Islet precursor cell (in vitro differentiated cells): ENCODE measurements at places on chromosomes 11 and 22.

GRCh38 chr11:14908214-14908880 is 16.3 kb upstream of the CYP2R1 start:
- DNase-seq: peak; percentile 60

DNA sequence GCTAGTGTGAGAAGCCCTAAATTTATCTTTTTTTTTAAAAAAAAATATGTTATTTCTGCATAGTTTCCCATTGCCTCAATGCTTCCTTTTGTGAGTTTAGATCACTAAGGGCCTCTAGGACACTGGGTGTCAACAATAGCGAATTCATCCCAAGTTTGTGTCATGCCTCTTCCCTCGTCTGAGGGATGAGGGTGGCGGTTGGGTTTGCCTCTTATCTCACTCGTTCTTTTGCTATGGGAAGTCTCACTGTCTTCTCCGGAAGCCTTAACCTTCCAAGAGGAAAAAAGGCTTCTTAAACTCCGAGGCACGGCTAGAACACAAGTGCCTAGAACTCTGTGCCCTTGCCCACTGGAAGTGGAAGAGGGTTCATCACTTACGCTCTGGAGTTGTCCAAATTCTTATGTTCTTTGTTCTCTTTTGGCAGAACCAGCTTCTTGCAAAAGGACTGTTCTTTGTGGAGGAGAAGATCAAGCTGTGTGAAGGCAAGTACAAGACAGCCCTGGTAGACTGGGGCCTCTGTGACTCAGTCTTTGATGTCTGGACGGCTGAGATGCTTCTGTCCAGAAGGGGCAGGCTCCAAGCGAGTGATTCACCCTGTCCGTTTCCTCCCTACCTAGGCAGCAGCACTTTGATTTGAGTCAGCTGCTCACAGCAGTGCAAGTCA is 78.5 kb downstream of the TRAF6 start:
- DNase-seq: peak; percentile 98

- no peak for DNase-seq
Observed at GRCh38 chr22:23107487-23108248, 34.1 kb downstream of the RSPH14 start.

DNA sequence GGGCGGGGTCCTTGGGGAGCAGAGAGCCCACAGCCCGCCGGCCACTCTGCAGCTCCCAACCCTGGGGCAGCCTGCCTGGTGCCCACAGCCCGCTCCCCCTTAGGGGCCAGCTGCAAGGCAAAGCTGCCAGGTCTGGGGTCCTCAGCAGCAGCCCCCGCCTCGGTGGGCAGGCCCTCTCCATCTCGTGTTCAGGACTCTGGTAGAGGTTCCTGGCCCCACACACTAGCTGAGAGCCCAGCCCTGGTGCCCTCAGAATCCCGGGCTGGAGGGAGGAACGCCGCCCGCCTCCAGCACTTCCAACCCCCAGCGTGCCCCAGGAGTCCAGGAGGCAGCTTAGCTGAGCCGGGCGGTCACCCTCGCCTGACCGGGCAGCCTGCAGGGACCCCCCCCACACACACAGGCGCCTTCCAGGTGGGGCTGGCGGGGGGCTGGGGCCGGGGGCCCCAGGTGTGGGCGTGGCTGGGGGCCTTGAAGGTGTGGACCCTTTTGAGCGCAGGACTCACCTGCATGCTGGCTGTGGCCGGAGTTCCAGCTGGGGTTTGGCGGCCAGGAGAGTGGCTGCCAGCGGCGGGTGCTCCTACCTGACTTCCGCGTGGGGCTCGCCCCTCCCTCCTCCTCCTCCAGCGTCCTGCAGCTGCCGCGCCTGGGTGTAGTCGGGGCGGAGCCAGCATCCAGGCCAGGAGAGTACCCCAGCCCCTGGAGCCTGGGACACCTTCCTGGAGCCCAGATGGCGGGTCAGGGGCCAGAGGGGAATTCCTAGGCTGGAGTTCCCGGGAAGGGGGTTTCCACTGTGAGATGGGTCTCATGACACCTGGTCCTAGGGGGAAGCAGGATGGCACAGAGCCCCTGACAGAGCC is at the start of gene ANO9:
Gene ANO9 (minus strand): TSS at position 594 of the 857 bp plus-strand sequence. CDS start 85 bp downstream, at position 509.
- DNase-seq: peak; percentile 85

GRCh38 chr11:110472858-110473257 is 43.1 kb downstream of the FDX1 start:
- peak; percentile 30 for DNase-seq

DNA sequence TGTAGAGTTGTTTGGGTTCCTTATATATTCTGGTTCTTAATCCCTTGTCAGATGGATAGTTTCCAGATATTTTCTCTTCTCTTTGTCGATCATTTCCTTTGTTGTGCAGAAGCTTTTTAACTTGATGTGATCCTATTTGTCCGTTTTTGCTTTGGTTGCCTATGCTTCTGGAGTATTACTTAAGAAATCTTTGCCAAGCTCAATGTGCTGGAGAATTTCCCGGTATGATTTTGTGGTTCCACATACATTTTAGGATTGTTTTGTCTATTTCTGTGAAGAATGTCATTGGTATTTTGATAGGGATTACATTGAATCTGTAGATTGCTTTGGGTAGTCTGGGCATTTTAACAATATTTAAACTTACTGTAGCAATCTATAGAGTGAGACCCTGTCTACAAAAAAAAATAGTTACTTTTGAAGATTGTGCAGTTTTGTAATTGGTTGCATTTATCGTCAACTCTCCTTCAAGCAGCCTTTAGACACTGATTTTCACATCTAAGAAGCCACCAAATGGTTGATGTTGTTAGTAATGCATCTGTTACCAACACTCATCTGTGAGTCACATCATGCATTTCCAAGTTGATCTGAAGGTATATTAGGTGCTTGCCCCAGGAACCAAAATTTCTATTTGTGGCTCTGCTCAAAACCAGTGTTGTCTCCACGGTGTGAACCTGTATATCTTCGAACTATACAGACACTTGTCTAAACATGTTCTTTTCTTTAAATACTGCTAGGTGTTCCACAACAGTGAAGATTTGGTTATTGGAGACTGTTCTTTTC is 21.4 kb downstream of the XRCC6 start:
- no peak for DNase-seq
